ENCODE measurements at places on chromosomes 3 and 15.

- no peak for DNase-seq
Measured at GRCh38 chr3:23916152-23916885, 471 bp downstream of the NKIRAS1 start.

GRCh38 chr3:41143421-41144031, 55.8 kb upstream of the CTNNB1 start:
- DNase-seq, result no peak

DNA sequence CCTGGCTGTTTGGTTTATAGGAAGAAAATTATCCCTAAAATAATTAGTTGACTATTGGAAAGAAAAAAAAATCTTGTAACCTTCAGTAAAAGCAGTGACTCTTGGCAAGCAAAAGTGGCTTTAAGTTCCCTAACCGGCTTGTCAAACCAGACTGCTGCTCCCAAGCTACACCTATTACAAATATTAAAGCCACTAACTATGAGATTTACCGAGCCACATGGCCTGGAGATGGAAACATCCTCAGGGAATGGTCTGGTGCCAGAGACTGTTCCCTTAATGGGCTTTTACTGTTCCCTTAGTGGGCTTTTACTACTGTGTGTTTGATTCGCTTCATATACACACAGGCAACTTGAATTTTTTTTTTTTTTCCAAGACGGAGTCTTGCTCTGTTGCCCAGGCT, 35.9 kb upstream of the ZNF774 start:
- DNase-seq, result no peak

- DNase-seq, result no peak
Measured at GRCh38 chr15:83571820-83572707, 81.9 kb upstream of the ADAMTSL3 start.

GRCh38 chr3:43394041-43394554, 107.8 kb downstream of the SNRK start:
- no peak for DNase-seq

DNA sequence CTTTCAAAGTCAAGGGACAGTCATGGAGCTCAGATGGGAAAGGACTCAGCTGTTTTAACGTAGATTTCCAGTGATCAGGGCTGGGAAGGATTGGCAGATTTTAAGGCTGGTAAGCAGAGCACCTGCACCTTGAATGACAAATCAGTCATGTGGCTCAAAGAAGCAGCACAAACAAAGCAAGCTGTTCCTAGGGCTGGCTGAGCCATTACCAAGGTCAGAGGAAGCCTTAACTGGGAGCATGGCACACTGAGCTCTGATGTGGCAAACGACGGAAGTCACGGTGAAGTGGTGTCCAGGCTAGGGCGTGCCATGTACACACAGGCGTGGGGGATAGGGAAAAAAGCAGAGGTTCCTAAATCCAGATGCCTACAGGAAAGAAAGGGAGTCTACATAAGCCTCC, 84.6 kb upstream of the PFN2 start:
- DNase-seq, result no peak

DNA sequence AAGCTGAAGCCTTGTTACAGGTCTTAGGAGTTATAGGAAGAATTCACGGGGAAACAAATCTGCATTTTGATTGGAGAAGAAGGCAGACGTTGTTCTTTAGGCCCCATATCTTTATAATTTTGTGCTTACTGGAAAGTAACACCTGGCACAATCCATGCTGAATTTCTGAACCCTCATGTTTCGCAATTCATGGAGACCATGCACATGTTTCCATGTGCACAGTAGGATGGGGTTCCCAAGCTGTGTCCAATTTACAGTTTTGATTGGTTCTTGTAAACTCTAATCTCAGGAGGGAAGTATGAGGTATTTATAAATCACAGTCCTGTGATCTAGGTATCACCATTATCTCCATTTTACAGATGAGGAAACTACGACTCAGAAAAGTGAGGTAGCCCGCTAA, 7.8 kb upstream of the SCAANT1 start:
- DNase-seq, result no peak

GRCh38 chr3:47475029-47475569, 642 bp downstream of the SCAP start:
- no peak for DNase-seq

DNA sequence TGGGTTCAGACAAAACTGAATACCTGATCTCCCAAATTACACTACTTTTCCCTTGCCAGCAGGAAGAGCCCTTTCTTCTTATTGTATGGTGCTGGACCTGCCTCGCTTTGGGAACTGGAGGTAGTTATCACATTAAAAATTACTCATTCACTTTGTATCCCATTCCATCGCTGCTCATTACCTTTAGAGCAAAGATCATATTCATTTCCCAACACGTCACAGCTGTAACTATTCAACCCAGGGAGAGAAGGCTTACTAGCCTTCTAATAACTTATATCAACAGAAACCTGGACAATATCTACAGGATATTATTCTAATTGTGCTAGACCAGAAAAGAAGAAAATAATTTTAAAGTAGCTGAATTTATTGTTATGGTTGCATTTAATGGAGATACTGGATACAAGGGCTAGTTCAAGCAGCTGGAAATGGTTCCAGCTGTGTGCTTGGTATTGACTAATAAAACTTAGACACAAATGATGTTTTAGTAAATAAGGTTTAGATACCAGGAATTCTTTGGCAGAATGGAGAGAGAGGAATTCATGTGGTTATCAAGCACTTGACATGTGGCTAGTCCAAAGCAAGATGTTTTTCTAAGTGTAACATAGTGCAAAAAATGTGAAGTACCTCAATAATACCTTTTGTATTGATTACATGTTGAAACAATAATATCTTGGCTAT, 656.3 kb downstream of the ROBO1 start:
- no peak for DNase-seq

GRCh38 chr3:56980798-56981390, 79.6 kb upstream of the SPATA12 start:
- DNase-seq, result no peak

DNA sequence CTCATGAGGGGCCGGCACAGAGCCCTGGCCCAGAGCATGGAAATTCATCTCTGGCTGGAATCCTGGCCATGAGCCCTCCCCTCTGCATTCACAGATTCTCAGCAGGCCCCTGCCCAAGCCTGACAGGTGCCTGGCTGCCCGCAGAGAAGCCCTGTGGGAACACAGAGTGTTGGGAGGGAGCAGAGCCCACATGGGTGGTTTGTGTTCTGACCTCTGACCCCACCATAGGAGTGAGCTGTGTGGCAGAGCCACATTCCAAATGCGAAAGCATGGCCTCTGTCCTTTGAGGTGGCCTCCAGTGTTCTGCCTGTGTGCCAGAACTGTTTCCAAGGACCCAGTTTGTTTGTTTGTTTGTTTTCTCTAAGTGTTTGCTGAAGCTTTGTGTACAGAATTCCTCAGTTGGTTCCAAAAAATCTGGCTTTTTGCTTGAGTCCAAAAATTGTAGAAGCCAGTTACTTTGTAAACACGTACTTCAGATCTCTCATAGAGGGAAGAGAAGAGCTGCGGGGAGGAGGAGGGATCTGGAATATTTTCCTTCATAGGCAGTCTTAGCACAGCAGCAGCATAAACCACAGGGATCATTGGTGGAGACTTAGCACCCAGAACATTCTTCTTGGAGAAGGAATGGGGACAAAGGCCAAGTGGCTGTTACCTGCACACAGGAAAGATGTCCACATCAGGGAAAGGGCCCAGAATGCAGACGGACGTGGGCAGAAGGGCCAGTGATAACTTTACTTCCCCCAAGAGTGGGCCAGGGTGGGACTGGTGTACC, 36.0 kb downstream of the GRAMD2A start:
- no peak for DNase-seq

DNA sequence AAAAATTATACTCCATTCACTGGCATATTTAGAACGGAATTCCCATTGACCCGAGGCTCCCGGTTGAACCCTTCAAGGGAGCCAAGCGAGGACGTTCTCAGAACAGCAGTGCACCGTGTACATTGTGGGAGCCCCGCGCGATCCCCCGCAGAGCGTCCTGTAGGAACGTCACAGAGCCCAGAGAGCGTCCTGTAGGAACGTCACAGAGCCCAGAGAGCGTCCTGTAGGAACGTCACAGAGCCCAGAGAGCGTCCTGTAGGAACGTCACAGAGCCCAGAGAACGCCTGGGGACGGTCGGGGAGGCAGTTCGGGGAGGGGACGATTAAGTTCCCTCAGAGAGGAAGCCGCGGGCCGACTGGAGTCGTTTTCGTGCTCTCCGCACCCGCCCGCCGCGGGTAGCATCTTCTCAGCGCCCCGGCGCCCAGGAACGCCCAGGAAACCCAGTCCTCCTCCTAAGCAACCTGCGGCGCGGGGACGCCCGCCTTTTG, 506 bp upstream of the ATP1B3 start:
- peak; percentile 50 for DNase-seq

GRCh38 chr3:129596194-129597086, 10.0 kb downstream of the PLXND1 start:
- no peak for DNase-seq

DNA sequence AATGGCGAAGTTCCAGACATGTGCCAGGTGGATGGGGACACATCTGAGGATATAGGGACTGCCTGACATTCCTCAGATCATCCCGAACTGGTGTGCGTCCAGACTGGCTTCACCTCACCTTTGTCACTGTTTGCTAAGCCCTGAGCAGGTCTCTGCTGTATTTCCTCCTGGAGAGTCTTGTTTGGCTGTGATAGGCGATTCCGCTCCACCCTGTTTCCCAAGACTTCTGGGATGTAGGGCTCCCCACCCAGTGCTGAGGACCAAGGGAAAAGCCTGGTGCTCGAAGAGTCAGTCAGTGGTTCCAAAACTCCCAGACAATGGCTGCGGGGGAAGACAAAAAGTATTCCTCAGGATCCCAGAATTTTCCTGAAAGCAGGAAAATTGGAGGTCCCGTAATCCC, 11.1 kb upstream of the FURIN start:
- no peak for DNase-seq

GRCh38 chr3:189516039-189516438, 115.2 kb upstream of the TP63 start:
- no peak for DNase-seq

DNA sequence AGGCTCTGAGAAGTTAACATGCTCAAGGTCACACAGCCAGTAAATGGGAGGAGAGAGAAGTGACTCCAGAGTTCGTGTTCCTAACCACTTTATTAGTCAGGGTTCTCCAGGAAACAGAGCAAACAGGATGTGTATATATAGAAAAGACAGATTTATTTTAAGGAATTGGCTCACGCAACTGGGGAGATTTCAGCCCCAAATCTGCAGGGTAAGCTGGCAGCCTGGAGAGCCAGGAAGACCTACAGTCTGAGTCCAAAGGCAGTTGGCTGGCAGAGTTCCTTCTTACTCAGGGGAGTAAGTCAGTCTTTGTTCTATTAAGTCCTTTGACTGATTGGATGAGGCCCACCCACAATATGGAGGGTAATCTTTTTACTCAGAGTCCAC, 118.2 kb upstream of the PROK2 start:
- DNase-seq, result no peak

DNA sequence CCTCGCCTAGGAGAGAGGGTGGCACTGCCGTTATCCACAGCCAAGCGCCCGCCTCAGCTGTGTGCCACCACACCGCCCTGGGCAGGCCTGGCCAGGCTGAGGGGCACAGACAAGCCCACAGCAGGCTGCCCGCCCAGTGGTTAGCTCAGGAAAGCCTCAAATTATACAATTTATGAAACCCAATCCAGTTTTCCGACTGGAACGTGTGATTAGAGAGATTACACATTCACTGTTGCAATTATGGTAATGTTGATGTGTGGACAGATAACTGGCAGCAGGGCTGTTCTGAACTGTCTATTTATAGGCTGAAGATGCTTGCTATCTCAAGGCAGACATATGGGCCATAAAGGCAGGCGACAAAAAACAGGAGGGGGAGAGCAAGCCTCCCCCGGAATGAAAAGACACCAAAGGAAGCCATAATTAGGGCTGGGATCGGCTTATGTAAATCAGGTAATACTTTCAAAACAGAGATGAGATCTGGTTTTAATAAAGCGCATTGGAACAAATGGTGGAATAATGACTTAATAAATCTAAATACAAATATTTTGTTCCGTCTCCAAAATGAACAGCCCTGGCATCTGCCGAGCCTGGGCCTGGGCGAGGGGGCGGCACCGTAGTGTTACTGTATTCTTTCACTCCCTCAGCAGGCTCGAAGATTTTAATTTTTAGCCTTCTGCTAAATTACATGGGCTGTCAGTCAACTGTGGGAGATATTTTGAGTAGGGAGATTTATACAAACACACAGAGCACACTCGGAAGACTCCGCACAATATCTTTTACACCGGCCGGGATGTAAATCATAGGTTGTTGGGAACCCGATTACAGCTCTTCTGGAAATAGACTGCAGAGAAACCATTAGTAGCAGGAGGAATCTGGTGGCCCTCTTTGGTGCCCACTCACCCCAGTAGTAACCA, 103.1 kb upstream of the TLE3 start:
- no peak for DNase-seq

- no peak for DNase-seq
Measured at GRCh38 chr15:49649987-49650386, 29.1 kb downstream of the DTWD1 start.

DNA sequence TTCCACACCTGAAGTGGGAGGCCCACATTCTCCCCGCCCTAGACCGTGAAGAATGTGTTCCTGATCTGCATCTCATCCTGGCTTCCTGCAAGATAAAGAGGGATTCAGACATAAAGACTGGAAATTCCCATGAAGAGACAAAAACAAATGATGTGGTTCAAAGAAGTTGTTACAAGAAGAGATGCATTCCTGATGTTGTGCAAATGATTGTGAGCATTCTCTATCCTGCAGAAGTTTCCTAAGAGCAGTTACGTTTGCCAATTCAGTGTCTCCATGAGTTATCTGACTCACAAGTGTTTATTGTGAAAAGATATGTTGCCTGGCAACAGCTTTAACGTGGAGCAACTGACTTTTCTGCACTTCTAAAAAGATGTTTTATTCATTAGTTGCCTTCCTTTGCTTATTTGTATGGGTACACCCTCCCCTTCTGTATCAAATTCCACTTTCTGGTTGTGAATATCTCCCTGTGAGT, 107.8 kb downstream of the ZIC4 start:
- no peak for DNase-seq

DNA sequence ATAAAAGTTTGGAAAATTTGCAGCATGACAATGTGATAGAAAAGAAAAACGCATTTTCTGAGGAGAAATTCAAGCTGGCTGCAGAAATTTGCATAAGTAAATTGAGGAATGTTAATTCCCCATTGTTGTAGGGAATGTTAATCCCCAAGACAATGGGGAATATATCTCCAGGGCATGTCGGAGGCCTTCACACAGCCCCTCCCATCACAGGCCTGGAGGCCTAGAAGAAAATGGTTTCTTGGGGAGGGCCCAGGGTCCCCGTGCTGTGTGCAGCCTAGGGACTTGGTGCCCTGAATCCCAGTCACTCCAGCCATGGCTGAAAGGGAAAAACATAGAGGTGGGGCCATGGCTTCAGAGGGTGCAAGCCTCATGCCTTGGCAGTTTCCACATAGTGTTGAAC, 101.1 kb downstream of the BOC start:
- no peak for DNase-seq

- peak; percentile 31 for DNase-seq
Measured at GRCh38 chr3:14440531-14441239, 38.3 kb downstream of the SLC6A6 start.

DNA sequence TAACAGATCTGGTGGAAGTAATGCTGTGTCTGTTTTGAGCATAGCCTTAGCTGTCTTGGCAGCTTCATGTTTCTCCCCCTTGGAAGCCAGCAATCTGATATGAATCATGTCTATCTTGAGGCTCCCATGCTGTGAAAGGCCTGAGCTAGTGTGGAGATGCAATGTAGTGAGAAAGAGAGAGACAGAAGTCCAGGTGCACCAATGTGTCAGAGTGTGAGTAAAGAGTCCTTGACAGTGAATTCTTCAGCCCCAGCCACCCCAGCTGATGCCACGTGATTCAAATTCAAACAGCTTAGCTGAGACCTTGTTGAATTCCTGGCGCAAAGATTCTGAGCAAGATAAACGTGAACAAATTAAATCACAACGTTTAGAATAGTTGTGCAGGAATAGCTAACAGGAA, 704.2 kb downstream of the EDEM1 start:
- DNase-seq, result no peak
